ENCODE measurements at places on chromosomes 1 and 21. TPM values are rescaled to one million over a fixed set of nuclear protein-coding genes. Genes with fewer than 3 reads are reported as not detected.

DNA sequence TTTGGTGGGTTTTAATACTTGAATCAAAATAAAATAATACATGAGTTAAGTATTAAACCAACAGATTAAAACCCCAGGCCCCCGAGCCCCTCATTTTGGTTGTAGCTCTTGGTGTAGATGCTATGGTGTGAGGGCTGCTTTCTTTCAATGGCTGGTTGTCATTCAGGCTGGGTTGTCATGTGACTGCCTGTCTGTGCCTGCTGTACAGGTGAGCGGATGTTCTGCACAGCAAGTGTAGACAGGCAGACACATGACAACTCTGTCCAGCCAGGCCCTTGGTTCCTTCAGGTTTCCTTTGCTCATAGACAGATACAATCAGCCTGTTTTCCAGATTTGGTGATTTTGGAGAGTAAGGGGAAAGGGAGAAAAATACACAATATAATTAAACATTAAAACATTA, 281.9 kb upstream of the C1orf105 start:
- no peak overlapping the region for H3K27ac ChIP-seq
- no peaks in the 10 kb centered on the region for H3K36me3 ChIP-seq
- H3K4me3 ChIP-seq, result no peak overlapping the region
- H3K27me3 ChIP-seq, result no peaks in the 10 kb centered on the region
- peaks cover 14% of the 10 kb centered on the region for H3K4me1 ChIP-seq

DNA sequence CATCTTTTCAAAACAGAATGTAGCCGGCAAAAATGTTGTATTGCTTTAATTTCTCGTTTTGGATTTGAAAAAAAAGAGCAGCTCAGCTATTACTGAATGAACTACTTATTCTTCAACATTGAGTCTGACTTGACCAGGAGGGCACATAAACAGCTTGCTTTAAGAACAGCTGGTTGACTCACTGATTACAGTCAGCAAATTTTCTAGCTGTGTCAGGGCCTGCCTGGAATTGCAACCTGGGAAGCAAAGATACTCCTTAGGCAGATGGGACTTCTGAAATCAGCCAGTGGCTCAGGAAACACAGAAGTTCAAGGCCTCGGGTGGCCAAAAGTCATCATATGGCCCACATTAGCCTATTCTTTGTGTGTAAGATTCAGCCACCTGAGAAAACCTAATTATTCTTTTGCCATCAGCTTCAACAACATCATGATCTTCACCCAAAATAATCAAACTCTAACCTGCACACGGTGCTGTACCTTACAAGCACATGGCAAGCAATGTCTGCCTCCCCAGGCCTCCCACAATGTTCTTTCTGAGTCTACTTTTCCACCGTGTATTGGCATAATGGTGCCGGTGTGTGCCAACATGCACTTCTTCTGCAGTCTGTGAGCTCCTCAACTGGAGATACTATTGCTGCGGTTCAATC, 307.2 kb downstream of the HHIPL2 start:
- no peaks in the 10 kb centered on the region for H3K4me1 ChIP-seq
- H3K27me3 ChIP-seq, result no peaks in the 10 kb centered on the region
- no peak overlapping the region for H3K27ac ChIP-seq
- no peaks in the 10 kb centered on the region for H3K36me3 ChIP-seq
- no peak for DNase-seq
- no peak overlapping the region for H3K4me3 ChIP-seq

DNA sequence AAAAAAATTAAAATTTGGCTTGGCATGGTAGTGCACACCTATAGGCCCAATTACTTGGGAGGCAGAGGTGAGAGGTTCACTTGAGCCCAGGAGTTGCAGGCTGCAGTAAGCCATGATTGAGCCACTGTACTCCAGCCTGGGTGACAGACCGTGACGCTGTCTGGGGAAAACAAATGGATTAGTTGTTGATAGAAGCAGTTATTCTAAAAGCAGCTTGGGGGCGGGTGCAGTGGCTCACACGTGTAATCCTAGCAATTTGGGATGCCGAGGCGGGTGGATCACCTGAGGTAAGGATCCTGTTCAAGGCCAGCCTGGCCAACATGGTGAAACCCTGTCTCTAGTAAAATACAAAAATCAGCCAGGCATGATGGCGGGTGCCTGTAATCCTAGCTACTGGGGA, 40.3 kb downstream of the KIF1B start:
- H3K4me3 ChIP-seq, result no peak overlapping the region
- H3K27ac ChIP-seq, result no peak overlapping the region

The LPAR3 gene
- 0.21 TPM for total RNA-seq

The SELP gene
- 0.50 TPM for total RNA-seq

The C8A gene
- total RNA-seq, result not detected

DNA sequence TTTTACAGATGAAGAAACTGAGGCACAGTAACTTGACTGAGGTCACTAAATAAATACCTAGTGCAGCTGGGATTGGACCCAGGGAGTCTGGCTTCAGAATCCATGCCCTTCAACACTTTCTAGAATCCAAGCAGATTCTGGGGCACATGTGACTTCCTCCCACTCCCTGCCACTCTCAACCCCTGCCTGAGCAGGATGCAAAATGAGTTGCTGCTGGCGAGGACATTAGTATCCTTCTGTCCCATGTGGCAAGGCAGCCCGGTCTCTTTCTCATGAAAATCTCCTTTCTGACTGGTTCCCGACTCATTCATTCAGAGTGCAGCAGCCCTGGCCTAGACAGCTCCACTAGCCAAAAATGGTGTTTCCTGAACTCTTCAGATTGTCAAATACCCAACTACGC, 28.4 kb downstream of the TNNT2 start:
- H3K4me1 ChIP-seq, result no peaks in the 10 kb centered on the region
- H3K27ac ChIP-seq, result no peak overlapping the region

DNA sequence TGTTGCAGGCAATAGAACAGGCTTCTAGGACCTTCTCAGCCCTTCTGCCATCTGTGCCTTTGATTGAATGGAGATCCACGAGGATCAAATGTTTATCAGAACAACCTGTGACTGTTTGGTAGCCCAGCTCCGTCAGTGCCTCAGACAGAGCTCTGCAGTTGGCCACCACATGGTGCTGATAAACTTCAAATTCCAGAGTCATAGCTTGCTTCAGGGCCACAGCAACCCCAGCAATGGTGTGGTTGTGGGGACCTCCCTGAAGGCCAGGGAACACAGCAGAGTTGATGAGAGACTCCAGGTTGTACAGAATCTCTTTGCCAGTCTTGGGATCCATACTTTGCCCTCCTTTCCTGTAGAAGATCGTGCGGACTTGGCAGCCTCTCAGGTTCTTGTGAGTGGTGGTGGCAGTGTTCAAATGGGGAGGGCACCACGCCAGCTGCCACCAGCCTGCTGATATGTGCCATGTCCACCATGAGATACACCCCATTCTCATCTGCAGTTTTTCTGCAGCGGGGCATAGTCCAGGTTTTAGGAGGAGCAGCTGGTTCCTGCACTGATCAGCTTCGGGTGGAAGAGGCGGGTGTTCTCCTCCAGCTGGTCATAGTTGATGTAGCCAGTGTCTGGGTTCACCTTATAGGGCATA, 82.9 kb upstream of the ARTN start:
- DNase-seq, result no peak
- H3K4me1 ChIP-seq, result peaks cover 15% of the 10 kb centered on the region
- no peak overlapping the region for H3K27ac ChIP-seq
- H3K27me3 ChIP-seq, result no peaks in the 10 kb centered on the region

DNA sequence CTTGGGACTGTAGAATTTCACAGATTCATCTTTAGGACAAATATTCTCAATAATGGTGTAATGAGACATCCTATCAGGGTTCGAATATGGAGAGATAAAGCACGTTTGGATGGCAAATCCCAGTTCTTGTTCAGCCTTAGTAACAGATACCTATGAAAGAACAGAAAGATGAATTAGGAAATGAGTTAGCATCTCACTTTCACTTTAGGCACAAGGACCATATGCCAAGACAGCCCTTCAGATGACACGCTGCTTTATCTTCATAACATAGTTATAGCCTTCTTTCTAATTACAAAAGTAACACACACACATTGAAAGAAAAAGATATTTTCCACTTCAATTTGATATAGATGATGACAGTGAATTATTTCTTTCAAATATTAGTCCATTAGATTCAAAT, 173.6 kb downstream of the TGFBR3 start:
- no peak overlapping the region for H3K4me3 ChIP-seq
- no peak for DNase-seq
- no peaks in the 10 kb centered on the region for H3K27me3 ChIP-seq
- H3K4me1 ChIP-seq, result peaks cover 30% of the 10 kb centered on the region
- H3K27ac ChIP-seq, result peak overlapping the region; percentile 72

The CACNA1E gene
- not detected for total RNA-seq

The DNALI1 gene
- total RNA-seq, result 0.16 TPM

DNA sequence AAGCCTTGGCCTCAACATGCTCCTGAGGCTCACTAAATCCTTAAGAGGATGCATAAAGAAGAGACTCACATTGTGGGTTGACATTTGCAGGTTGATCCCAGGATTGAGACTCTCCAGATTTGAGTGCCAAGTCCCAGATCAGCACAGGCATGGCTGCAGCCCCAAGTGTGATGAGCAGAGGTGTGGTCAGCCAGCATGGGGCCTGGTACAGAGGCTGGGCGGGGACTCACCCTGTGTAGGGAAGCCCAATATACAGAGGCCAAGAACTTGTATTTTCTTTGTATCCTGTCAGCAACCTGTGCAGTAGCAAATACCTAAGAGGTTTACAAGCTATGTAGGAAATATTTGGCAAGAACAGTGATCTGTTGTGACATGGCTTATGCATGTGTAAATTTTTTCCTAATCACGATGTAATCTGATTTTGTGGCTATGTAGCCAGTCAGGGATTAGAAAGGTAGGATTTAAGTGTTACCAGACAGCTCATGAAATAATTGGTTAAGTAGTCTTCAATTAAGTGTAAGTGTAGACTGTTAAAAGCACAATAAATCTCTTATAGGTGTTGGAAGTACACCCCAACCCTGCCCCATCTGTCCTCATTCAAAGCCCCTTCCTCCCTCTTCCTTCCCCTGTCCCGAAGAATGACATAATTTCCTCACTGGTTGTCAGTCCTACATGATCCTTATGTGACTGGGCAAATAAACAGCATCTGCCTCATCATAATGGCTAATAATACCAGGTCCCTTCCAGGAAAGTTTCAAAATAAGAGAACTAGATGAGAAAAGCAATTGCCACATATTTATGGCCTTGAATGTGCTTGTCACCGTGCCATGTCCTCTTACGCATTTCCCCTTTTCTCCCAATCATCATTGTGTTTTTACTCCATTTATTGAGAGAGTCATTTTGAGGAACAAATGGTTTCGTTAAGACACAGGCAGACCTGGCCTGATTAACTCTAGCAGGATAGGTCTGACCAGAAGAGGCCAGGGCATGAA, 120.9 kb downstream of the HLX start:
- H3K36me3 ChIP-seq, result no peaks in the 10 kb centered on the region
- H3K4me3 ChIP-seq, result no peak overlapping the region
- H3K27me3 ChIP-seq, result no peaks in the 10 kb centered on the region
- H3K4me1 ChIP-seq, result no peaks in the 10 kb centered on the region
- no peak overlapping the region for H3K27ac ChIP-seq
- no peak for DNase-seq

DNA sequence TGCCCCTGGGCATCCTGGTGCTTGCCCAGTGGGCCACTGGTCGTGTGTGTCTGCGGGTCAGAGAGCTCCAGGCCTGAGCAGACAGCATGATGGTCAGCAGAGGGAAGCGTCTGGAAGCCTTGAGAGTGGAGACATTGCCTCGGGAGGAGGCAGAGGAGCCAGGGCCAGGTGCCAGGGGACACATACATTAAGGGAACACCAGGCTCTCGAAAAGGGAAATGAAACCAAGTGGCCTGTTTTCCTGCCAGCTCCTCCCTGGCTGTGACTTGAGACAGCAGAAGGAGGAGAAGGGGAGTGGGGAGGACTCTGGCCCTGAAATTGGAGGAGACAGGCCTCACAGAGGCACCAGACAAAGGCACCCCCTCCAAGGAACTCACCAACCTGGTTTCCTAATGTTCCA, 62.4 kb upstream of the LRP8 start:
- no peaks in the 10 kb centered on the region for H3K27me3 ChIP-seq
- no peak for DNase-seq
- peaks cover 3% of the 10 kb centered on the region for H3K4me1 ChIP-seq
- H3K4me3 ChIP-seq, result no peak overlapping the region
- H3K27ac ChIP-seq, result no peak overlapping the region
- H3K36me3 ChIP-seq, result no peaks in the 10 kb centered on the region

- no peaks in the 10 kb centered on the region for H3K27me3 ChIP-seq
- H3K27ac ChIP-seq, result no peak overlapping the region
- peaks cover 13% of the 10 kb centered on the region for H3K4me1 ChIP-seq
- no peak overlapping the region for H3K4me3 ChIP-seq
- DNase-seq, result no peak
These were observed 25.4 kb upstream of the TCEA3 start for GRCh38 chr1:23449958-23450357.

- no peaks in the 10 kb centered on the region for H3K36me3 ChIP-seq
- no peak overlapping the region for H3K4me3 ChIP-seq
- no peaks in the 10 kb centered on the region for H3K4me1 ChIP-seq
- no peak overlapping the region for H3K27ac ChIP-seq
These were observed 18.1 kb downstream of the ADAM30 start for GRCh38 chr1:119878171-119878570.

GRCh38 chr1:8661185-8662110, 156.0 kb downstream of the RERE start:
- no peak overlapping the region for H3K27ac ChIP-seq
- no peaks in the 10 kb centered on the region for H3K36me3 ChIP-seq
- DNase-seq, result peak; percentile 68
- no peak overlapping the region for H3K4me3 ChIP-seq

The PTGFR gene
- not detected for total RNA-seq

- H3K27ac ChIP-seq, result no peak overlapping the region
- H3K36me3 ChIP-seq, result no peaks in the 10 kb centered on the region
- H3K27me3 ChIP-seq, result peaks cover 13% of the 10 kb centered on the region
- H3K4me3 ChIP-seq, result no peak overlapping the region
- no peaks in the 10 kb centered on the region for H3K4me1 ChIP-seq
These were observed 104.9 kb downstream of the TENT5C start for GRCh38 chr1:117710710-117711109.

GRCh38 chr1:165397944-165398343, 41.4 kb upstream of the LMX1A start:
- no peak overlapping the region for H3K27ac ChIP-seq
- H3K36me3 ChIP-seq, result no peaks in the 10 kb centered on the region
- H3K4me1 ChIP-seq, result peaks cover 7% of the 10 kb centered on the region
- DNase-seq, result peak; percentile 40
- peaks cover 40% of the 10 kb centered on the region for H3K27me3 ChIP-seq

The APOBEC4 gene
- not detected for total RNA-seq

The FAM177B gene
- not detected for total RNA-seq

The ATAD3C gene
- 0.30 TPM for total RNA-seq
